ENCODE measurements at places on chromosomes 4 and X.
A peak's percentile ranks its signal among the peaks of the same experiment; 100 is the strongest.

- no peak for DNase-seq
Observed at GRCh38 chrX:147848543-147849443, 62.9 kb upstream of the FMR1 start.

DNA sequence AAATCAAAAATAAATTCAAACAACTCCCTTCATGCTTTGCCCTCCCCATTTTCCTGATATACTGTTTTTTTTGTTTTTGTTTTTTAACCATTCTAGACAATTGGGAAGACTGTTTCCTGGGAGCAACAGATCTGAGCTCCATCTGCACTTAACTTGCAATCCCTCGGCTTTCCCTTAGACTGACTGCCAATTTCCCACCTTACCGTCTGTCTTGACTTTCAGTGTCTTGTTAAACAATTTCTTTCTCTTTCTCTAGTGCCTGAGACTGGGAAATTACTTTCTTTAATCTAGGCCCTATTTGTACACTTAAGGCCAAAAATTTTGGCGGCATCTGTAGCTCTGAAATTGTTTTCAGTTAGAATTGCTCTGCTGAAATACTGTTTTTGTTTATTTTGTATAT is 326.3 kb downstream of the LDB2 start:
- no peak for DNase-seq

- DNase-seq: no peak
Observed at GRCh38 chrX:155215443-155216178, 649 bp upstream of the VBP1 start.

GRCh38 chrX:122625821-122626220 is 558.3 kb upstream of the GRIA3 start:
- no peak for DNase-seq

DNA sequence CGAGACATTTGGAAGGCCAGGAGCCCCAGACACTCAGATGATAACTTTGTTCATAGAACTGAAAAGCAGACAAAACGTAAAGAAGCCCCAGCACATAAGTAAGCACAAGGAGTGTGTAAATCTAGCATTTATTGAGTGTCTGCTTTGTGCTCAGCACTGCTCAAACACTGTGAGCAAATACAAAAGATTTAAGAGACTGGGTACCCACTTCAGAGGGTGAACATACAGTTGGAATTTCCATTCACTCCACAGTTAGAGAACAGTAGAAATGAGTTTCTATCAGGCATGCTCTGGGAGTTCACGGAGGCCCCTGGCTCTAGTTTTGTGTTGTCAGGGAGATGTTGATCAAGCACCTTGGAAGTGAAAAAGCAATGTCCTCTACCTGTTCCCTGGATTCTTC is 39.8 kb downstream of the ACE2 start:
- no peak for DNase-seq

DNA sequence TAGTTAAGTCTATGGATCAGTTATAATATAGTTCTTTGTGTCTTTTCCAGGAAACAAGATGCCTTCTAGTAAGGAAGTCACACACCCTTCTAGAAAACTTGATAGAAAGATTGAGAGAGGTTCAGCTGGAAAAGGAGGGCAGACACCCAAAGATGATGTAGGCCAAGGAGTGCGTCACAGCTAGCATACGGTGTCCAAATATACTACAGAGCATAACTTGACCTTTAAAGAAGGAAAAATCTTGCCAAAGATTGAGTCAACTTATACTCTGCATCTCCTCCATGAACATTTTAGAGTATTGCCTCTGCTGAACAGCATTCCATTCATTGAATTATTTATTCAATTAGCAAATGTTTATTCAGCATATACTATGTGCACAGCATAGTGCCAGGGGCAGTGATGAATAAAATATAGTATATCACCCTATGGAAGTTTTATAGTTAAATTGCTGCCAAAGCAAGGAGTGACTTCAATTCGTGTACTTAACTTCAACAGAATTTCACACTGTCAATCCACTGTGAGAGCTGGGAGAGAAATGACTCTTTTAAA is 51.9 kb upstream of the SLC6A14 start:
- DNase-seq: no peak

DNA sequence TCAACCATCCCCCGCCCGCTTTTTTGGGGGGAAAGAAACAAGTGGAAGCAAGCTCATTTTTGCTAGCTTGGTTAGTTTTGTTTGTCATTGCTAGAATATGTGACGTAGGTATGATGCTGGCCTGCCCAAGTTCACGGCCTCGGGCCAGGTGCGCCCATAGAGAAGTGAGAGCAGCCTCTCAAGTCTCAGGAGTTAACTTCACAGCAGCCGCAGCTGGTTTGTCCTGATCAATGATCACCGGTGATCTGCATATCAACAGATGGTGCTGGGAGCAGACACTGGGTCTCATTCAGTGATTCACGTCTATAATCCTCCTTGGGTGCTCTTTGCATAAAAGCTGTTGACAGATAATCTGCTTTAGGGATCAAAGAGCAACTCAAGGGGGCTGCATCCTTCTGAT is 50.1 kb downstream of the ENPP6 start:
- DNase-seq: no peak

GRCh38 chr4:1082215-1083182 is 30.9 kb downstream of the RNF212 start:
- DNase-seq: no peak

- DNase-seq: no peak
Observed at GRCh38 chr4:100803751-100804150, 285.9 kb upstream of the EMCN start.

- DNase-seq: no peak
Observed at GRCh38 chr4:95515589-95515988, 33.2 kb downstream of the UNC5C start.

- DNase-seq: no peak
Observed at GRCh38 chr4:185936650-185937376, 124.8 kb upstream of the SORBS2 start.

DNA sequence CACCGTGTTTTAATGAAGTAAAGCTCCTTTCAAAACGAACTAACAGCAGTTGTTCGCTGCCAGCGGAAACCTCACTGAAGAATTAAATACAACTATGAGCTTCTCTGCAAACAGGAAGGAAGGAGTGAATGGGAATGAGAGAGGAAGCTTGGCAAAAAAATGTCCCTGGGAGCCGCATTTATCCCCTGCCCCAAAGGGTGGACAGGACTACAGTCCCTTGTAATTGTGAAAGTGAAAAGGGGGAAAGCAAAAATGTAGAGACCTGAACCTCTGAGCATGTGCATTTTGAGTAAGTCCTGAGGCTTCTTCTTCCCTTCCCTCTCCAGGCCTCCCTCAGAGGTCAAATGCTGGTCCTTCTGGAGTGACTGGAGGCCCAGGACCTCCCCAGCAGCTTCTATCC is 53.8 kb upstream of the BMP2K start:
- DNase-seq: no peak

GRCh38 chr4:138835832-138836533 is 179.6 kb upstream of the NOCT start:
- DNase-seq: no peak

DNA sequence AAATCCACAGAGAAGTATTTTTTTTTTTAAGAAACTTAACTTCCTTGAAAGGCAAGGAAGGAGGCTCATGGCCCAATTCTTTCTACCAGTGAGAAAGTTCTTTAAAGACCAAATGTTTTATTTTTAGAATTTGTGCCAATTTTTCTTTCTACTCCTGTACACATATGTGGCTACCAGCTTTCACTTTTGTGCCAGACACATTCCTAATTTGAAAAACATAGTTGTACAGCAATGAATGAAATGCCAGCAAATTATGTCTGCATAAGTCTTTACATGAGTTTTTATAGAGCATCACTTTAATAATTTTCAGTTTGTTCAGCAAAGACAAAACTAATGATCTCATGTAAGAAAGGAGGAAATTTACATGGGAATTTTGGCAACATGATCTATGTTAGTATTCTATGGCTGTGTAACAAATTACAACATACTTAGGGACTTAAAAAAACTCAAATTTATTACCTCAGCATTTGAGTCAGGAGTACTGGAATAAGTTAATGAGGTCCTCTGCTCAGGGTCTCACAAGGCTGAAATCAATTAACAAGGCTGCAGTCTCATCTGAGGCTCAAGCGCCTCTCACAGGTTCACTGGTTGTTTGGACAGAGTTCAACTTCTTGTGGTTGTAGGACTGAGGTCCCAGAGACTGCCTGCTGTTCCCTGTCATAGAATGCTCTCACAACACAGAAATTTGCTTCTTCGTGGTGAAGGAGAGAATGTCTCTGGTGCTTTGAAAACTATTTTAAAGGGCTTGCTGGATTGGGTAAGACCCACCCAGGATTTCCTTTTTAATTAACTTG is 678.2 kb upstream of the FAM241A start:
- DNase-seq: no peak

DNA sequence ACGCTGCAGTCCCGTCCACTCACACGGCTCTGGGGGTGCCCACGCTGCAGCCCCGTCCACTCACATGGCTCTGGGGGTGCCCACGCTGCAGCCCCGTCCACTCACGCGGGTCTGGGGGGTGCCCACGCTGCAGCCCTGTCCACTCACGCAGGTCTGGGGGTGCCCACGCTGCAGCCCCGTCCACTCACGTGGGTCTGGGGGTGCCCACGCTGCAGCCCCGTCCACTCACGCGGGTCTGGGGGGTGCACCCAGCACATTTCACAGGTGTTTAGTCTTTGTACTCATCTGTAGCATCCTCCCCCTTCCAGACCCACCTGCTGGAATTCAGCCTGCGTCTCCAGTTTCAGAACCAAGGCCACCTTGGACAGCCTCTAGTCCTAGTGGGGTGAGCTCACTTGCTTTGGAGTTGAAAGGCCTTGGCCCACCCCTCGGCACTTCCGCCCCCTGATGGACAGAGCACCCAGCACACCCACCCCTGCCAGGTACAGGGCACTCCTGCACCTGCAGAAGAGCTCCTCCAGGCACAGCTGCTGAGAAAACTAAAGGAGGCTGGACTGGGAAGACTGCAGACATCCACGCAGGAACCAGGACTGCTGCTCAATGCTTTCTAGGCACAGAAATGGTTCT is 73.0 kb downstream of the ABLIM2 start:
- no peak for DNase-seq

- no peak for DNase-seq
Observed at GRCh38 chr4:90824266-90825150, 697.3 kb downstream of the CCSER1 start.

DNA sequence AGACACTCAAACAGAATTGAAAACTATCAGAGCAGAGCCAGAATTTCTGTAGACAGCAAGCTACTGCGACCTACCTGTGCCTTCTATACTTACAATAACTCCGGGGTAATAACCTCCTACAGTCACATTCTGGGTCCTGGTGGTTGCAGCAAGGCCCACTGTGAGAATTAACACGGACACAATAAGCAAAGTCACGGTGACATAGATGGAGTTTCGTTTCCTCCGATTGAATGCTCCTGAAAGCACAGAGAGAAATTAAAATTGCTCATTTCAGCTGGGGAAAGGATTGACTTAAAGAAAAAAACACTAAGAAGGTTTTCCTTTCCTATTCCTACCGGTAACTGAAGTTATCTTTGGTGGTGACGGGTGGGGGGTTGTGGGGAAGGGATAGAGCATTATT is 7.0 kb downstream of the TMEM255A start:
- DNase-seq: no peak

DNA sequence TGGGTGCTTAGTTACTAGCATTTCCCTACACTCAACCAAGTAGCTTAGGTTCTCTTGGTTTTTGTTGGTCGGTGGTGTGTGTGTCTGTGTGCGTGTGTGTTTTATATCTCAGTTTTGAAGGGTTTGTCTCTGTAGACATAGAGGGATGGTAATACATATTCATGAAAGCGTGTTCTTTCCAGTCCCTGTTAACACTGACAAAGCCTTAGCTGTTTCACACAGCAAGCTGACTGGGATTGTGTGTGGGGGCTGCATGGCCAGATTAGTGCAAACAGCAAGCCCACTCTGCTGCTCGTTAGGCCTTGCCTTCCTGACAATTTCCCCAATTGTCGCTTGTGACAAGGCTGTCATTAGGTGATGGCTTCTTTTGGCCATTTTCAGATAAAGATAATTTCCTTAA is 43.9 kb downstream of the ALPK1 start:
- no peak for DNase-seq

- DNase-seq: no peak
Observed at GRCh38 chr4:34412911-34413310, 1831.4 kb downstream of the ARAP2 start.

GRCh38 chrX:2554891-2555290 is 54.1 kb upstream of the DHRSX start:
- no peak for DNase-seq

GRCh38 chr4:36394352-36394903 is 113.0 kb downstream of the DTHD1 start:
- peak; percentile 88 for DNase-seq

DNA sequence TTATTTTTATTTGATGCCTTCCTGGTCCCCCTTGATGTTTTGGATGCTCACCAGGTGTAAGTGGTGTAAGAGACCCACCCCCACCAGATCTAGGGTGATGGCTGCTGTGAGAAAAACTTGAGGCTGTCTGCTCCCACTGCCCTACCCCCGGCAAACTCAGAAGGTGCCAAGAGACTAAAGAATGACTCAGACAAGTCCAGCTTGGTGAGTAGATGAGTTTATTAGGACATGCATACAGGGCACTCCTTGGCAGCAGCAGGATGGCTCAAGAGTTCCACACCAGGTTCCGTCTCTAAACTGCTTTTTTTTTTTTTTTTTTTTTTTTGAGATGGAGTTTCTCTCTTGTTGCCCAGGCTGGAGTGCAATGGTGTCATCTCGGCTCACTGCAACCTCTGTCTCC is 84.0 kb upstream of the HPF1 start:
- no peak for DNase-seq

DNA sequence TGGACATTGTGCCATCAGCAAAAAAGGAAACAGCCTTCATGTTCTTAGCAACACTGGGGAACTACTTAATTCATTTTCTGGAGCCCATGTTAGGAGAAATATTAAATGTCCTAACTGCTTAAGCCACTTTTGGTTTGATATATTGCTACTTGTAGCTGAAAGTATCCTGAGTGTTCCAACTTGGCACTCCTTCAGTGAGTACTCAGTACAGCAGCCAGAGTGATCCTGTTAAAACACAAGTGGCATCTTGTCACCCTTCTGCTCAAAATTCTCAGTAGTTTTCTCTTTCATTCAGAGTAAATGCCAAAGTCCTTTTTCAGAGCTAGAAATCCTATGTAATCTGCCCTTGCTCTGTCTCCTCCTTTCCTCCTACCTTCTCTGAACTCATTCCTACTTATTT is 522.0 kb downstream of the GRID2 start:
- DNase-seq: no peak

DNA sequence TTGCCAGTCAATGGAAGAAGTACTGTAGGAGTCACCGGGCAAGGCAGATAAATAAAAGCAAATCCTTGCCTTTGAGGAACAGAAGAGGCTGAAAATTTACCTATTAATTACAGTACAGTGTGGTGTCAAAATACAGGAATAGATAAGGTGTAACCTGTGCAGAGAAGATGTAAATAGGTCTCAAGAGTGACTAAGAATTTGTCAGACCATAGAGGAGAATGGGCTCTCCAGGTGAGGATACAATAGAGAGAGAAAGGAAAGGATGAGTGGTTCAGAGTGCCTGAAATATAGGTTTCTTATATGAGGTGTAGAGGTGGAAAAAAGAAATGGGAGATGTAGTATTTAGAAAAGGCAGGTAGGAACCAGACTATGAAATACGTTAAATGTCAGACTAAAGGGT is 801 bp upstream of the ZC4H2 start:
- no peak for DNase-seq
